Gastroesophageal sphincter (tissue), 4 donors: ENCODE measurements at places on chromosomes 12 and 14. TPM values are rescaled to one million over a fixed set of nuclear protein-coding genes. Genes with fewer than 3 reads are reported as not detected.

- ATAC-seq = peak; percentile 100
Measured at GRCh38 chr14:73058224-73058921, at the start of gene RBM25. Gene RBM25, plus strand, starts transcription at chr14:73058534. Its CDS starts 13,108 bp downstream, at chr14:73071642.

DNA sequence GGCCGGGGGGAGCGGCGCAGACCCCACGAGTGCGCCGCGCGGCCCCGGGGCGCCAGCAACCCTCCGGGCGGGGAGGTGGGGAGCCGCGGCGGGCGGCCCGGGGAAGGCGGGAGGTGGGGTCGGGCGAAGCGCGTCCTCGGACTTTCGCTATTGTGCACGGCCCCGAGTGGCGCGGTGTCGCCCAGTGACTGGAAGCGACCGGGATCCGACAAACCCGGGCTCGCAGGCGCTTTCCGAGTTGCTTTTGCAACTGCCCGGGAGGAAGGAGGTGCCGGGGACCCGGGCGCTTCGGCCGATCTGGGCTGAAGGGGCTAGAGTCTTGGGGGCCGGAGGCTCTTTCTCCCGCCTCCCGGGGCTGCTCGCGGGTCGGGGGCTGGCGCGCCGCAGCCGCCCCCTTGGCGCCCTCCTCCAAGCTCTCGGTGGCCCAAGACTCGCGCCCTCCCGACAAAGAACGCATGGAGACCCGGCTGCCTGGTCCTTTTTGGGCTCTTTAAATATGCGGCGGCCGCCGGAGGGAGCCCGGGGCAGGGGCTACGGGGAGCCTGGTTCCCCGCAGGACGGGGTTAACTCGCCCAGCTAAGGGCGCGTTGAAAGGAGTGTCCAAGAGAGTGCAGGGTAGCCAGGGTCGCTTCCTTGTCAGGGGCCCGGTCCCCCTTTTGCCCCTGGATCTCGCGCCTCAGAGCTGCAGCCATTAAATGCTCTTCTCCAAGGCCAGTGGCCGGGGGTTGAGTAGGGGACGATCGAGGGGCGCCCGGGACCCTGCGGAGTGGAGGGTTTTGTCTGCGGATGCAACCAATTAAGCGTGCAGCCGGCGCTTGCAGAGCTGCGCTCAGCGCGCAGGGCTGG is 1.4 kb downstream of the HMGA2 start:
- ATAC-seq = peak; percentile 37

DNA sequence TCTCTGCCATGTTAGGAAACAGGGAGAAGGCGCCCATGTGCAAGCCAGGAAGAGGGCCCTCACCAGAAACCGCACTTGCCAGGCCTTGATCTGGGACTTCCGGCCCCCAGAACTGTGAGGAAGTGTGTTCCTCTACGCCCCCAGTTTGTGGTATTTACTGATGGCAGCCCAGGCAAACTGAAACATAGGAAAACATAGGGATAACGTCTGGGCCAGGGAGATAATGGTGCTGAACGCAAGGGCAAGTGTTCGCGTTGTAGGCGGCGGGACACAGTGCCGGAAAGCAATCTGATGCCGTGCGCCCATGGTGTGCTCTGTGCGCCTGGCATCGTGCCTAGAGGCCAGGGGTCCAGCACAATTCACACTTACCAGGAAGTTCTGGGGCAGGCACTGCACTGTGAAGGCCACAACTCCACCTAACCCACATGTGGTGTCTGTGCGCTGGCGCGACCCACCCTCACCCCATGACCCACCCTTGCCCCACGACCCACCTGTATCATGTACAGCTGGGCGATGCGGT is 53.6 kb downstream of the ARL6IP4 start:
- no peak for ATAC-seq

DNA sequence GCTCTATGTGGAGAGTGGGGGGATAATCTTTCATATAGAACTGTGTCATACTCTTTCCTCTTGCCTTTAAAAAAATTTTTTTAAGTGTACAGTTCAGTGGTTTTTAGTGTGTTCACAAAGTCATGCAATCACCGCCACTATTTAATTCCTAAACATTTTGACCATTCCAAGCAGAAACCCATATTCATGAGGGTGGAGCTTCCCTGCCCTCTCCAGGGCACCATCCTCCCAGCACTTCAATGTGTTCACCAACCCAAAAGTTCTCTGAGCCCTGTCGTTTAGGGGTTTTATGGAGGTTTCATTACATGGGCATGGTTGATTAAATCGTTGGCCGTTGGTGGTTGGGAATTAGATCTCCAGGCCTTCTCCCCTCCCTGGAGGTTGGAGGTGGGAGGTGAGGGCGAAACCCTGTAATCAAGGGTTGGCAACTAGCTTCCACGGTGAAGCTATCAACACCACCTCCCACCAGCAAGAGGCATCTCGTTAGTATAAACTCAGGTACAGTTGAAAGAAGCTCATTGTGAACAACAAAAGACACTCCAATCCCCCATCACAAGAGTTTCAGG is 42.8 kb upstream of the WNK1 start:
- ATAC-seq = no peak

FGD4 gene
- total RNA-seq = 36.9 TPM

BCAT1 gene
- 11.4 TPM for total RNA-seq
